ENCODE measurements at places on chromosomes 1 and 21. TPM values are rescaled to one million over a fixed set of nuclear protein-coding genes. Genes with fewer than 3 reads are reported as not detected.

CREG1 gene
- 156 TPM for total RNA-seq

C1orf216 gene
- total RNA-seq, result 13.1 TPM

RGS13 gene
- 3.2 TPM for total RNA-seq

SAMSN1 gene
- total RNA-seq, result 11.4 TPM

MX2 gene
- total RNA-seq, result 8.9 TPM

MAP1LC3C gene
- 10.8 TPM for total RNA-seq

GRCh38 chr1:230824919-230825721 lies 43.2 kb downstream of the C1orf198 start:
- peaks cover 8% of the 10 kb centered on the region for H3K4me1 ChIP-seq
- DNase-seq, result peak; percentile 58
- H3K27ac ChIP-seq, result peak overlapping the region; percentile 90
- no peak overlapping the region for H3K4me3 ChIP-seq

DNA sequence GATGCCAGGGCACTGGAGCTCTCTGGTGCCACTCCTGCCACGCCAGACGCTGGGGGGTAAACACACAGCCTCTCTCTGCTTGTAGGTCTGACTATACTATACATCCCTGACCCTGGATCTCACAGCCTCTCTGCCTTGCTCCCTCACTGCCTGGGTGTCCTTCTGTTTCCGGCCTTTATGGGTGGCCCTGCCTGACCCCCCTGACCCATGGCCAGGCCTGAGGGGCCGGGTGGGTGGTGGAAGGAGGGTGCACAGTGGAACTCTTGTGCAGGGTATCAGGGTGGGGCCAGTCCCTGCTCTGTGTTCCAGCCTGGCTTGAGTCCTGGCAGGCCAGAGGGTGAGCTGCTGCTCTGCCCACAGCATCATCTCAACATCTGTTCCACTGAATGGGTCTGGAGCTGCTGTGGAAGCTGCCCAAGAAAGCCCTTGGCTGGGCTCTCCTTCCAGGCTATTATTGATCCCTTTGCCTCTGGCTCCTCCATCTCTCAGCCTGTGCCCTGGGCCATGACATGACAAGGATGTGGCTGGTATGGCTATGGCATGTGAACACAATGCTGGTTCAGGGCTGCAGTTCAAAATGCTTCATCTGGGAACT lies 17.2 kb upstream of the SYNC start:
- H3K27ac ChIP-seq, result no peak overlapping the region
- H3K4me1 ChIP-seq, result peaks cover 6% of the 10 kb centered on the region
- no peaks in the 10 kb centered on the region for H3K27me3 ChIP-seq
- H3K36me3 ChIP-seq, result no peaks in the 10 kb centered on the region

DNA sequence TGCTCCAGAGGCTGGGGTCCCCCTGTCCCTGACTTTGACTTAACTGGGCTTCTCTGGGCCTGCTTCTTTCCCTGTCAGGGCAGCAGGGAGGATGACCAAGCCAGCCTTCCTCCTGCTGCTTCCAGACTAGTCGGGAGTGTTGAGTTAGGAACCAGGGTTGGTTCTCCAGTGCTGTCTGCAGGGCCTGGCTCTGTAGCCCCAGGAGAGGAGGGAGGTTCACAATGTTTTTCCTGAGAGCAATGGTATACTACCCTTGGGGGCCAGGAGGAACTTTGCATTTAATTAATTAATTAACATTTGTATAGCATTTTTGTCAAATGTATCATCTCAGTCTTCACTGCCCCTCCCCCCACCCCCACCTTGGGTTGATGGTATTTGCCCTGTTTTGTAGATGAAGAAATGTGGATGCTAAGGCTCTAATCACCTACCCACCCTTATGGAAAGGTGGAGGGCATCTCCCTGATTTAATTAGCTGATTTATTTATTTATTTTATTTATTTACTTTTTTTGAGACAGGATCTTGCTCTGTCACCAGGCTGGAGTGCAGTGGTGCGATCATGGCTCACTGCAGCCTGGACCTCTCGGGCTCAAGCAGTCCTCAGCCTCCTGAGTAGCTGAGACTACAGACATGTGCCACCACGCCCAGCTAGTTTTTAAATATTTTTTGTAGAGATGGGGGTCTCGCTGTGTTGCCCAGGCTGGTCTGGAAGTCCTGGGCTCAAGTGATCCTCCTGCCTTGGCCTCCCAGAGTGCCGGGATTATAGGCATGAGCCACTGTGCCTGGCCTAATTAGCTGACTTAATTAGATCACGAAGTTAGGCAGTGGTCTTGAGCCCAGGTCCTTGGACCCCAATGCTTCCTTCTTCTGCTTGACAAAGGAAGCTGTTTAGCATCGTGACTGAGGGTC lies 6.6 kb downstream of the H6PD start:
- no peak for DNase-seq
- no peak overlapping the region for H3K4me3 ChIP-seq
- H3K27me3 ChIP-seq, result no peaks in the 10 kb centered on the region
- peak overlapping the region; percentile 90 for H3K27ac ChIP-seq
- no peaks in the 10 kb centered on the region for H3K36me3 ChIP-seq

- H3K36me3 ChIP-seq, result no peaks in the 10 kb centered on the region
- no peak overlapping the region for H3K27ac ChIP-seq
- no peaks in the 10 kb centered on the region for H3K27me3 ChIP-seq
Observed at GRCh38 chr1:89429062-89429461, 65.2 kb downstream of the GBP6 start.

GRCh38 chr1:234938924-234939323 lies 189.7 kb downstream of the TOMM20 start:
- H3K36me3 ChIP-seq, result no peaks in the 10 kb centered on the region
- H3K4me3 ChIP-seq, result no peak overlapping the region
- H3K4me1 ChIP-seq, result no peaks in the 10 kb centered on the region
- no peak overlapping the region for H3K27ac ChIP-seq
- DNase-seq, result no peak

GRCh38 chr1:148355976-148356375 lies 127.1 kb downstream of the PPIAL4G start:
- H3K36me3 ChIP-seq, result no peaks in the 10 kb centered on the region
- no peaks in the 10 kb centered on the region for H3K4me1 ChIP-seq
- no peak overlapping the region for H3K27ac ChIP-seq
- DNase-seq, result no peak
- no peaks in the 10 kb centered on the region for H3K27me3 ChIP-seq
- H3K4me3 ChIP-seq, result no peak overlapping the region

All from breast epithelium (tissue), 4 donors.